ENCODE measurements at places on chromosomes 1 and 21.

DNA sequence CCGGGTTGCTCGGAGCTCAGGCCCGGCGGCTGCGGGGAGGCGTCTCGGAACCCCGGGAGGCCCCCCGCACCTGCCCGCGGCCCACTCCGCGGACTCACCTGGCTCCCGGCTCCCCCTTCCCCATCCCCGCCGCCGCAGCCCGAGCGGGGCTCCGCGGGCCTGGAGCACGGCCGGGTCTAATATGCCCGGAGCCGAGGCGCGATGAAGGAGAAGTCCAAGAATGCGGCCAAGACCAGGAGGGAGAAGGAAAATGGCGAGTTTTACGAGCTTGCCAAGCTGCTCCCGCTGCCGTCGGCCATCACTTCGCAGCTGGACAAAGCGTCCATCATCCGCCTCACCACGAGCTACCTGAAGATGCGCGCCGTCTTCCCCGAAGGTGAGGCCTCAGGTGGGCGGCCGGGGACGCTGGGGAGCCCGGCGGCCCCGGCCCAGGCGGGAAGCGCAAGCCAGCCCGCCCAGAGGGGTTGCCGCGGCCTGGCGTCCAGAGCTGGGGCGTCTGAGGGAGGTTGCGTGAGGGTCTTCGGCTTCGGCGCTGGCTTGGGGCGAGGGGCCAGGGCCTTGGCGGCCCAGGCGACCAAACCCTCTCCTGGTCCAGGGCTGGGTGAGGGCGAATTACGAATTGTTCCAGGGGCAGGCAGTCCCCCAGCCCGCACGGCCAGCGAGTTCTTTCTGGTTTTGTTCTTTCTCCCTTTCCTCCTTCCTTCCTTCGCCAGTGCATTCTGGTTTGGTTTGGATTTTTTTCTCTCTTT, 805 bp downstream of the SIM2 start:
- no peak for DNase-seq

DNA sequence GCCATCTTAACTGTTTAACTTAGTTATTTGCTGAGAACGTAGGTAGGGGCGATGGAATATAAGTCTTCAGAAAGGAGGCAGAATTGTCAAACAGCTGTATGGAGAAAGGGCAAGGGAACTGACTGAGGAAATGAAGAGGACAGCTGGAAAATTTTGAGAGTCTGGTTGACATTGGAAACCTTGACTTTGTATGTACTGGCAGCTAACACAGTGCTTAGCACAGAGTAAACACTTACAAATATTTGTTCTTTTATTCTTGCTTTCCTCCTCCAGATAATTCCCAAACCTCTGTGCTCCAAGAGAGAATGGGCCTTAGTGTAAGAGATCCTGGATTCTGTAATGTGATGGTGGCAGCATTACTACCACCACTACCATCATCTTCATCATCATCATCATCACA, 91.3 kb downstream of the ZSCAN20 start:
- peak; percentile 68 for DNase-seq

GRCh38 chr1:94015489-94015817, 105.5 kb downstream of the ABCA4 start:
- DNase-seq = no peak

DNA sequence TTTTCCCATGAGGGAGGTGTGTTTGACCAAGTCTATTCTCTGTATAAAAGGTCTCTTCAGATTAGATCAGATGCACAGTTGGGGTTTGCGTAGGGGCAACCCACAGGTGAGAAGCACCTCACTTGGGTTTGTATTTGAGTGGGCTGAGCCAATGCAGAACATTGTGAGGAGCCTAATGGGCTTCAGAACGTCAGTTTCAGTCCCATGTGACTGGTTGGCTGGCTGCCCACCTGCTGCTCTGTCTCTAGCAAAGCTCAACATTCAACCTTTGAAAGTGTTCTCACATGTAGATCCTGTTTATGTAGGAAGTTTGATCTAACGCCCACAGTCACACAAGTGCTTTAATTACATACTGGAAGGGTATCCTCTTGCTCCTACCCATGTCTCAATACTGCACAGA, 105.5 kb downstream of the FASLG start:
- no peak for DNase-seq

DNA sequence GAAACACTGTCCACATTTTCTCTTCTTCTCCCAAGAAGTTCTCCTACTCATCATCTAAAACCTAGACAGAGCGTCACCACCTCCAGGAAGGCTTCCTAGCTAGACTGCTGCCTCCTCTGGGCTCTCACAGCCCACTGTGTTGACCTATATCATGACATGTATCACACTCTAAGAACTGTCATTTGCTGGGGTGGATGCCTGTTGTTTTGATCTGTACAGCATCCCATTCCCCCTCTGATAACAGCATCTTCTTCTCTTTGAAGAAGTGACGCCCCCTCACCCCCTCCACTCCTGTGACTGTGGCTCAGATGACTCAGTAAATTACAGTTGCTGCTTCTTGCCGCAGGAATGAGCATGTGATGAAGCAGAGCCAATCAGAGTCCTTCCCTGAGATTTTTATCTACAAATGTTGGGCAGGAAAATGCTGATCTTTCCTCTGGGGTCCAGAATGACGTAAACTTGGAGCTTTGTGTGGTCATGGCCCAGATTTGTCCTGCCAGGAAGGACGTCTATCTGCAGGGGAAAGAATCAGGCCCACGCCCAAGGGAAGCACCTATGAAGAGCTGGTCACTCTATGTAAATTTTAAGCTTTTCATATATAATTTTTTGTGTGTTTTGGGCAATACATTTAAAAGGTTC, 28.0 kb upstream of the FOXO6 start:
- DNase-seq = no peak

GRCh38 chr1:115694805-115695204, 53.0 kb downstream of the VANGL1 start:
- DNase-seq = no peak

DNA sequence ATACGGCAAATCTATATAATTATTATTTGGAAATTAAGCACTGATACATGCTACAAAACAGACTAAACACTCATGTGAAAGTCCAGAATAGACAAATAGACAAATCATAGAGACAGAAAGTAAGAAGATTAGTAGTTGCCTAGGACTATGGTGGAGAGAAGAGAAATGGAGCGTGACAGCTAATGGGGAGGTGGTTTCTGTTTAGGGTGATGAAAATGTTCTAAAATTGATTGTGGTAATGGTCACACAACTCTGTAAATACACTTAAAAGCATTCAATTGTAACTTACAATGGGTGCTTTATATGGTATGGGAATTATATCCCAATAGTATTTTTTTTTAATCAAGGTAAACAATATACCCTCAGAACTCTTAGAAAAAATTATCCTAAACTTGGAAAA, 20.4 kb upstream of the ITLN2 start:
- no peak for DNase-seq

GRCh38 chr1:40906781-40907400, 44.7 kb upstream of the CITED4 start:
- no peak for DNase-seq

- DNase-seq = no peak
These were observed 86.7 kb downstream of the FMN2 start for GRCh38 chr1:240178366-240178765.

DNA sequence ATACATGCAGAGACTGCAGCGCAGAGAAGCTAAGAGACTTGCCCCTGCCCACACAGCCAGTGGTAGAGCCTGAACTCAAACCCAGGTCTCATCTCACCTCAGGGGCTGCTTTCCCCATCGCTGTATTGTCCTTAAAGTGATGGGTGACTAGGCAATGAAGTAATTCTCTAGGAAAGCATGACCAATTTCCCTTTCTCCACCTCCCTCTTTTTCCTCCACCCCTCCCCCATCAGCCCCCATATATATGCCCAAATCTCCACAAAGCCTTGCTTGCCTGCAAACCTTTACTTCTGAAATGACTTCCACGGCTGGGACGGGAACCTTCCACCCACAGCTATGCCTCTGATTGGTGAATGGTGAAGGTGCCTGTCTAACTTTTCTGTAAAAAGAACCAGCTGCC, at the start of gene IL24:
Gene IL24, plus strand, starts transcription at position 269 of the 400 bp plus-strand sequence. CDS start 390 bp downstream, outside the sequence.
- no peak for DNase-seq

- no peak for DNase-seq
These were observed 394.0 kb upstream of the CXADR start for GRCh38 chr21:17118638-17119384.

- DNase-seq = no peak
These were observed 3.6 kb downstream of the SKI start for GRCh38 chr1:2231532-2232254.

DNA sequence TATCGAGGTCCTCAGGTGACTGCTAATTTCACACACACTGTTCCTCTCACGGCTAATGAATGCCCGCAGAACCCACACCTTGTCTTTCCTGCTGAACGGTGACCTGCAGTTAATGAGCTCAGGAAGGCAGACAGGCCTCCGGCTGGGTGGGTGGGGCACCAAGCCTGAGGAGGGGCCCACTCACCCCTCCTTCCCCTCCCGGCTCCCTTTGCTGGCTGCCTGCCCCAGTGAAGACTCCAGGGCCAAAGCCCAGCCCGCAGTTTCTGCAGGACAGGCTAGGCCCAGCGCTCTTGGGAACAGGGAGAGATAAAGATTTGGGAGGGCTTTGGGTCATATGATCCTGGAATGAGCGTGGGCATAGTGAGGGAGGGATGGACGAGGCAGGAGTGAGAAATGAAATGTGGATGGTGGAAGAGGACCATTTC, 26.4 kb downstream of the FOXO6 start:
- peak; percentile 100 for DNase-seq

DNA sequence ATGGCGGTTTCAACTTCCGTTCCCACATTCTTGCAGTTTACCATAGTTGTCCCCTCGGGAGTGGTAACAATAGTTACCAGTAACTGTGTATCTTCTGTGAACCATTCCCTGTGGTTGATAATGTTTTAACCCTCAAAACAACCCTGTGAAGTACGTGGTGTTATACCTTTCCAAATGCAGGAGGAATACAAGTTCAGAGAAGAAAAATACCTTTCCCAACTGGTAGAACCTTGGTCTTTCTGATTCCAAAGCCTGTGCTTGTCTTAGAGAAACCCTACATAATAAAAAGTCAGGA, 789 bp downstream of the BTF3L4 start:
- no peak for DNase-seq

DNA sequence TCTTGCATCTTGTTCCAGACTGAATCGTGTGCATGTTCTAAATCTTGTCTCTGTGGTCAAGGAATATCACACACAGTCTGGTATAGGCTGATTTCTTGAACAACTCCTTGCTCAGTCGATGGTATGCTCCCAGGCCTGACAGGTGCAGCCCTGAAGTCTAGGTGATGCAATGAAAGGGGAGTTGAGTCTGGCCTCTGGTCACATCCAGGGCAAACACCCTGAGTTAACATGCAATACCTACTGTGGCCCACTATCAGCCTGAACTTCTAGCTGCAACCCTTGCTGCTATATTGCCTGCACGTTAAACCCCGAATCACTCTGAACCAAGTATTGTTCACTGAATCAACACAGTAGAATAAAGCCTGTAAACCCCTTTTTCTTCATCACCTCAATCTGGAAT, 303.4 kb downstream of the USP25 start:
- no peak for DNase-seq

GRCh38 chr1:41108696-41109275, 87.3 kb upstream of the SLFNL1 start:
- DNase-seq = peak; percentile 87

DNA sequence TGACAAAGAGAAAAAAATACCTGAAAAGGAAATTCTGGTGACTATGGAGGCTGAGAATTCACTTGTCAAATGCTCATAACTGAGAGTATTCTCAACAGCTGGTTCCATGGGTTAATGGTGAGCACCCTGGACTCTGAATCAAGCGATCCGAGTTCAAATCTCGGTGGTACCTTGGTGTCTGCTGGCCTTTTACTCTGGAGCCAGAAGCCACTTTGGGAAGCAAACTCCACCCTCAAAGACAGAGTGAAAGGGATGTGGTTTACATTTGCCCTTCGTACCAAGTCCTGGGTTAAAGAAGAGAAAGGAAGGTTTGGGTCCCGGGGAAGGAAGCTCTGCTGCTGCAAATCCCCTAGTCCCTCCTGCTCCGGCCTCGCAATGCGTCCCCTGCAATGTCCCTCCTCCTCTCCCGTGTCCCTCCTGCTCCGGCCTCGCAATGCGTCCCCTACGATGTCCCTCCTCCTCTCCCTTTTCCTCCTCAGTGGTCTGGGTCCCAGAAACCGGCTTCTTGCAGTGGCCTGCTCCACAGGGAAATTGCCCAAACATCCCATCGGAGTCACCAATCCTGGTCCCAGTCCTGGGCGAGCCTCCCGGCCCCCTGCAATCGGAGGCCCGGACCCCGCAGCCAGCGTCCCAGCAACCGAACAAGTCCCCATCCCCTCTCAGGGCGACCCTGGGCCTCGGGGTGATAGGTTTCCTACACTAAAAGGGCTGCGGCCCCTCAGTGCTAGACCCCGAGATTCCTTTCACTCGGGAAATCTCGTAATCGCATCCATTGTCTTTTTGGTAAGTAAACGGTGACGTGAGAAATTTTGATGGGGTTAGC, 129.4 kb downstream of the PPIAL4G start:
- DNase-seq = no peak

- peak; percentile 42 for DNase-seq
These were observed 181.0 kb upstream of the JUN start for GRCh38 chr1:58964880-58965279.

DNA sequence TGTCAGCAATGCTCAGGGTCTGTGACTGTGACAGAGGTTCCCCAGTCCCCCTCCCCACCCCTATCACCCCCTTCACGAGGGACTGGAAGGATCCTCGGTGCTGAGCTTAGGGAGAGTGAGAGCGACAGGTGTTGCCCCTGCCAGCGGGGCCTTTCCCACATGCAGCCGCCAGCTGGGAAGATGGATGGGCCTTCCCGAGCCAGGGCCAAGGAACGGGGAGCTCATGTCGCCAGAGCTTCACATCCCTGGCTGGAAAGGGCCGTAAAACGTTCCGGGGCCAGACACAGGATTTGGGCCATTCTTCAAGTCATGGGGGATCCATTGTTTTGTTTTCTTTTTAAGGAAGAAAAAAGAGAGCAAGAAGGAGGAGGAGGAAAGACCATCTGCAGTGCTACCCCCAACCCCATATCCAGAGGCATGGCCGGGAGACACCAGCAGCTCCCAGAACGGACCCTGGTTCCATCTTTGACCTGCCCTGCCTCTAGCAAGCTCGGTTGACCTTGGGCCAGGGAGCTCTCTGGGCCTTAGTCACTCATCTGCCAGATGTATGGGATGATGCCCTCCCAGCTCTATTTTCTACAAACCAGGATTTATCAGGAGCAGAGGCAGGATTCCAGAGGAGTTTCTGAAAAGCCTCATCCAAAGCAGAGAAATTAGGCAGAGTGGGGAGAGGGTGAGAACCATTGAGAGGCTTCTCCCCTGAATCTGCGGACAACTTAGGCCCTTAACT, 54.1 kb downstream of the TAS1R2 start:
- no peak for DNase-seq

- DNase-seq = no peak
These were observed 5.9 kb upstream of the NID1 start for GRCh38 chr1:236070753-236071152.

- DNase-seq = peak; percentile 41
These were observed 55.0 kb upstream of the PAX7 start for GRCh38 chr1:18575620-18576019.

GRCh38 chr1:231312432-231312788, 25.2 kb downstream of the EXOC8 start:
- DNase-seq = no peak

All from NCI-H2029 treated with DMSO at 0.1 percent for 48 hours (cell line).